Activated T-cell treated with anti-CD3 and anti-CD28 coated beads, Interleukin-2, amount 50 U/mL, for 48 hours (primary cell): ENCODE measurements at places on chromosomes 13 and 19.
A peak's percentile ranks its signal among the peaks of the same experiment; 100 is the strongest.

DNA sequence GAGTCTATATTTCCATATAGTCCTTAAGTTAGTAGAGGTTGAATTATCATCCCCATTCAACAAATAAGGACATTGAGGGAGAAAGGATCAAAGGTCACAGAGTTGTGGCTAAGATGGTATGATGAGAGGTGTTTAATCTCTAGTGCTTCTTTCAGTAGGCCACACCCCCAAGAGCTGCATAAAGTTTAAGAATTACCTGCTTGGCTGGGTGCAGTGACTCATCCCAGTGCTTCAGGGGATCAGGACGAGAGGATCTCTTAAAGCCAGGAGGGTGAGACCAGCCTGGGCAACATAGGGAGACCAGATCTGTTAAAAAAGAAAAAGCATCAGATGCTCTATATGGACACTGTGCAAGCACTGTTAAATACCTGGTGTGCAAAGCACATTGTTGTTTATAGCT, 560.0 kb upstream of the KLHL1 start:
- no peak for DNase-seq

DNA sequence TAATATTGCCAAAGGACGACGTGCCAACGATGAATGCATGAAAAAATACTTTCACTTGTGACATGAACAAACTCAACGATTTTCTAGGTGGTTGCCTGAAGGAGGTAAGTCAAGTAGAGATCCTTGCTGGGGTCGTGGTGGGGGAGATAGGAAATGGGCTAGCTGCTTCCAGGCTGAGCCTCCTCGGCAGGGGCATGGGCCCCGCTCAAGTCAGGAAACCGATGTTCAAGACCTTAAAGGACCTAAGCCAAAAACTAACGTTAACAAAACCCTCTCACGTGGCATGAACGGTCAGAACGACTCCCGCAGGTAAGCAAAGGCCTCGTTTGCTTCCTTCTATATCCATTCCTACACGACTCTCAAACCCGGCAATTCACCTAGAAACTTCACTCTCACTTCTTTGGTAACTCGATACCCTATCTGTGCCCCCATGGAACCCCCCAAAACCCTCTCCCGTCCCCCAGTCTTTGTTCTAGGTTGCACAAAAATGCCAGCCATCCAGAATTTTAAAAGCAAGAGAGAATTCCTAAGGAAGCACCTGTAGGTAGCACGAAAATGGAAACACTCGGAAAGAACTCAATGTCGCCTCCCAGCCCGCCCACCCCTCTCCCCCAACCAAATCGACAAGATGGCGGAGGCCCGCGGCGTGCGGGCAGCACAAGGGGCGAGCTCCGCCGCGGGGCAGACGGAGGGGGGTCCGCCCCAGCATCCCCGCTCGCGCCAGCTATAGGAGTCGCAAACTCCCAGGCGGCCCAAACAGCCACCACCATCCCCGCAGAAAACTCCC, 13.6 kb downstream of the ACP4 start:
- no peak for DNase-seq

DNA sequence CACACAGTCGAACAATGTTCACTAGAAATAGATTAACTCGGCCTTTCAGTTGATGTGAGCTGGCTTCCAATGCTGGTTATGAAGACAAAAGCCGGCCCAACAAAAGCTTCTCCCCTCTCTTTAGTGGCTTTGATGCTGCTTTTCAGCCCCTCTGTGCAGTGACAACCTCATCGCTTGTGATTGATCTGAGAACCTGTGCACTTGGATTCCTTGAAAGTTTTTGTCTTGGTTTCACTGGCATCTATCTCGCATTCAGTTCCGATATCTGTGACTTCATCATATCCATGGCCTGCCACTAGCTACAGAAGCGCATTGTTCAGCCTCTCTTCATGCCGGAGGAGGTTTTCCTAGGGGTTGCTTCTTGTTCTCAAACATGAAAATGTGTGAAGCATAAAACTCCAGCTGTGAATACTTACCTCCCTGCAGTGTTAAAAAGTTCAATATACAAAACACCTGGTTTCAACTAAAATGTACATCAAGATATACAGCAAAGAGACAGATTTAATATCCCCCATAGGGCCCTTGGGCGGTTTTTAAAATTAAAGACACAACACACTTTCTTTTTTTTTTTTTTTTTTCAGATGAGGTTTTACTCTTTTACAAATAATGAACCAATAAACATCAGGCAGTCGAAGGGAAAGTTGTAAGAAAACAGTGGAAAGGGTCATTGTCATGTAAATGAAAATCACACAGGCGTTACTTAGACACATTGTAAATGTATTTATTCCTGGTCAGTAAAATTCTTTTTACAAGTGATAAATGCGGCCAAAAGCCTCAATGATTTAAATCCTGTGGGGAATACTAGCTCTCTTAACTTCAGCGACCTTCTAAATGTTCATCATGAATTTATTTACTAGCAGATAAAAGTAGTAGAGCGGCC, 1252.8 kb downstream of the EFNB2 start:
- no peak for DNase-seq

GRCh38 chr19:46022431-46023310, at the start of gene PGLYRP1:
Gene PGLYRP1 (minus strand): TSS chr19:46023053. CDS start chr19:46023021, 32 bp downstream.
- DNase-seq = no peak

- DNase-seq = no peak
Observed at GRCh38 chr13:39414339-39414738, 188.7 kb downstream of the LHFPL6 start.

GRCh38 chr13:105907319-105908019, 628.0 kb downstream of the EFNB2 start:
- DNase-seq = no peak

- no peak for DNase-seq
Observed at GRCh38 chr13:39665763-39666162, 10.3 kb downstream of the COG6 start.

- no peak for DNase-seq
Observed at GRCh38 chr13:98265692-98266551, 88.9 kb upstream of the RNF113B start.

GRCh38 chr13:104701591-104701990, 1635.4 kb upstream of the SLC10A2 start:
- DNase-seq = no peak

DNA sequence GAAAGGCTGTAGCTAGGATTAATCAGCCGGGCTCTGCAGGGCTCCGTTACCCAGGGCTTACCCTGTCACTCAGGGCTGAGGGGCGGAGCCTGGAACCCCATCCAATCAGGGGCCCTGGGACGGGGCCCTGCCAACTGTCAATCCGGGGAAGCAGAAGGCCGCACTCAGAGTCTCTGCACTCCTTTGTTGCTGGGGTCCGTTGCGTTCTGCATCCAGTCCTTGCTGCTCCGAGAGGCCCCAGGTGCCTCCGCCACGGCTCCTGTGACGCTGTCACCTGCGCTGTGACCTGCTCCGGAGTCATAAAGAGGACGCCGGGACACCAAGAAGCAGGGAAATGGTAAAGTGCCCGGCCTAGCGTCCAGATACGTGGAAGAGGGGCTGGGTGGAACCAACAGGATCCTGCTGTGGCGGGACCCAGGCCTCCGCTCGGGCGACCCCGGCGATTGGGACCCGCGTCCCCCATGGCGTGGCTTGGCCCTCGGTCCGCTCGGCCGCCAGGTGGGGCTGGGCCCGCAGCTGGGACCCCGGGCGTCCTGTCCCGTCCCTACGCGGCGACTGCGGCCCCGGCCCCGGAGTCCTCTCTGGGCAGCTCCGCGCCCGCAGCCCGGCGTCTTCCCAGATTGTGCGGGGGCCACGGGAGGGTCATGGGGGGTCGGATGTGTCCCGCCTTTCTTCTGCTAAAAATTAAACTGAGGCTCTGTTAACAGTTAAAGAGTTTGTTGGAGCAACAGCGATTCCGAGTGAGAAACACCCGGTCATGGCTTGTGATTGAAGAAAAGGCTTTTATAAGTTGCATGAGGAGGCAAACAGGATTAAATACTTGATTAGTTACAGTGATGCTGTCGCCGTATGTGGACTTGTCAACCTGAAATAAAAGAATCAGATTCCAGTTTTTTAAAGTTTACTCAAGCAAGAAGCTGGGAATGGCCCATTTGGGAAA, at the start of gene ZNF491:
TSS of gene ZNF491 (plus strand) at position 133 of the 940 bp plus-strand sequence. CDS start 7,431 bp downstream, outside the sequence.
- peak; percentile 92 for DNase-seq

DNA sequence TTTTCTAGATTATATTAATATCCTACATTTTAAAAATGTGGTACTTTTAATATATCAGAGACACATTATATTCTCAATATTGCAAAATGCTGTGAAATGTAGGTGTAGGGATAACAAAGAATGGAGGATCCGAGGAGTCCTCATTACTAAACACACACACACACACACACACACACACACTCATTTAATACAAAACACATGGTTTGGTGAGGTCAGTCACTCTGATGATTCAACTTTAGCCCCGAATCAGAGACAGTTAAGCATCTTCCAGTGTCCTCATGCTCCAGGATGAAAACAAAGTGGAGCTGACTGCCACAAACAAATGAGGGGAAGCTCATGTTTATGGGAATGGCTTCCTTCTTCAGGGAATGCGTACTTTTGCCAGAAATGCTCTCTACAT, 147.5 kb downstream of the CYSLTR2 start:
- DNase-seq = no peak

DNA sequence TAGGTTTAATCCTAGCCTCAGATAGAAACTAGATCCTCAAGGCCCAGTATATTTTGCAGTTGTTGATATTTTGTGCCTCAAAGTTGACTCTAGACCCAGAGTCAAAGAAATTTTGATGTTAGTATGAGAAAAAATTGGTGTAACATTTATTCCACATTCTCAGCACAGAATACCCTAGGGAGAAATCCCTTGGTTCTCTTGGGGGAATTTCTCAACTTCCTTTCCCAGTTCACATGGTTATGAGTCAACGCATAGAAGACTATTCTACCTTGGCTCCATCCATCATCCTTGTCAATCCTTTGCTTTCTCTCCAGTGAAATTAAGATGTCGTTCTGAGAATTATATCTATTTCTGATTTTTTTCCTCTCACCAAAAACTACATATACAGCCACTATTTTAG, 145.3 kb downstream of the POSTN start:
- no peak for DNase-seq

GRCh38 chr13:23609414-23609760, 39.2 kb downstream of the TNFRSF19 start:
- no peak for DNase-seq

DNA sequence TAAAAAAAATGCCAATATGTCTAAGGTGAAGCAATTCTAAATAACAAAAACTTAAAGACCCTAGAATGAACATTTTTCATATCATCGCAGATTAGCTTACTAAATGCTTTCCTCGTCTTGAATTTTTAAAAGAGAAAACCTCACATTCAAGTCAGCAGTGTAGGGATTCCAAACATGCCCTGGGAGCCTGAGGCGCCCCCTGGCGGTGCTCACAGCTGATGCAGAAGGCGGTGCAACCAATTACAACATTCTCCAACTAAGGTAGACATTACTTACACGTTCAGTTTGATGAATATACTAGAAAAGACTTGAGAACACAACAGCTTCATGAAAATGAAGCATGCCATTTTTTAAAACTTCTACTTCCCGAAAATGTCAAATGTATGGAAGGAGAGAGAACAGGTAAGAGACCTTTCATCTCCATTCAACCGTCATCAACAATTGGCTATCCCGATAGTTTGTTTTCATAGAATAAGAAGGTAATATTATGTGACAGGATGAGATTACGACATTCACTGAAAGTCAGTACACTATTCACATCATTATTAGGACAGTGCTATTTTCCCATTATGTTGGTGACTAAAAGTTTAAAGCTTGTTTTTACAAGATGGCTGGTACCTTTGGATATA, 304.4 kb downstream of the DCLK1 start:
- DNase-seq = peak; percentile 25

- DNase-seq = no peak
Observed at GRCh38 chr19:38190793-38191192, 33.2 kb downstream of the DPF1 start.

GRCh38 chr13:62544928-62545327, 1129.3 kb upstream of the PCDH20 start:
- DNase-seq = no peak

DNA sequence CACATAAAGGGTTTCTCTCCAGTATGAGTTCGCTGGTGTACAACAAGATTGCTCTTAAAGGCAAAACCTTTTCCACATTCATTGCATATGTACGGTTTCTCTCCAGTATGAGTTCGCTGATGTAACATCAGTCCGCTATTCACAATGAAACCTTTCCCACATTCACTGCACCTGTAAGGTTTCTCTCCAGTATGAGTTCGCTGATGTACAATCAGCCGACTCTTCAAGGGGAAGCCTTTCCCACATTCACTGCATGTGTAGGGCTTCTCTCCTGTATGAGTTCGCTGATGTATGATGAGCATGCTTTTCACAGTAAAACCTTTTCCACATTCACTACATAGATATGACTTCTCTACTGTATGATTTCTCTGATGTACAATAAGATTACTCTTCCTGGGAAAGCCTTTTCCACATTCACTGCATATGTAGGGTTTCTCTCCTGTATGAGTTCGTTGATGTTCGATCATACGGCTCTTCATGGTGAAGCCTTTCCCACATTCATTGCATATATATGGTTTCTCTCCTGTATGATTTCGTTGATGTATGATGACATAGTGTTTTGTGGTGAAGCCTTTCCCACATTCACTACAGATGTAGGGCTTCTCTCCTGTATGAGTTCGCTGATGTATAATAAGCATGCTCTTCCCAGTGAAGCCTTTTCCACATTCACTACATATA, 6.0 kb upstream of the ZNF614 start:
- DNase-seq = no peak

DNA sequence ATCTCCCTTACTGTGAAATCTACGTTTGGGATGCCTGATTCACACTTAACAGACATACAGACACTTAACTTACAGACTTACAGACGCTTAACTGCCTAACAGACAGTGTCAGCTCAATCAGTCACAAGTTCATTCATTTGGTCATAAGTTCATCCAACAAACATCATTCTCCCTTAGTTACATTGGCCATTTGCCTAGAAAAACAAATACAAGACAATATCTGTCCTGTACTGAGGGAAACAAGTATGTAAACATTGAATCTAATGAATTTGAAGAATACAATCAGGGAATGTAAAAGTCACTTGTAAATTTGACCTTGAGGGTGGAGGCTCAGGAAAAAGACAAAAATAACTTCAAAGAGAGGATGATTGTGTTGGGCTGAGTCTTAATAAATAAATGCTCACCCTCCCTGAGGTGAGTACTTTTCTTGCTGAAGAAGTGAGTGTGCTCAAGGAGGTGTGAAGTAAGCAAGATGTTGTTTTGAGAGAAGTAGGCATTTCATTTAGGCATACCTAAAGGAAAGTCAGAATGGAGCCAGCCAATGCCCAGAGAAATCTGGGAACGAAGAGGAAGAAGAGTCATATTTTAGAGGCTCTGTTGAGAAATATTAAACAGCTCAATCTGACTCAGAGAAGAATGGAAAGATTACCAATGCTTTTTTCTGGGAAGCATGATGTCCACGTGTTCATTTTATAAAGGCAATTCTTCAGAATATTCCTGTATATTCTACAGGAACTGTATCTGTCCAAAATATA, 958.4 kb upstream of the SLC10A2 start:
- no peak for DNase-seq

DNA sequence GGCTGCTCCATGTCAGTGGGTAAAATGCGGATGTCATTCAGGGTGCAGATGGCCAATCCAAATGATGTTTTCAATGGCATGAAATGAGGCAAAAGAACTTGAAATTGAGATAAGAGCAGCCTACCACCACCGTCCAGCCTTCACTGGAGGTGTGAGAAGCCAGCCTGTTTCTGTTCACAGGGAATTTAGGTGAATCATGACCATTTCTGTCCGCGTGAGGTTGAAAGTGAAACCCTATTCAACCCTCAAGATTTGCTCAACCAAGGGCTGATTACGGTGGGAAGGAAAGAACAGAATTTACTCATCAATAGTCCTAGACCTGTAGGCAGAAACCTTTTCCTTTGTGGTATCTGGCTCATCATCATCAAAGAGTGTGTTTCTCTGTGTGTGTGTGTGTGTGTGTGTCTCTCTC, 370.7 kb downstream of the COG6 start:
- DNase-seq = peak; percentile 71

- DNase-seq = no peak
Observed at GRCh38 chr13:35917252-35917941, 213.8 kb downstream of the DCLK1 start.
